NCI-H1048 (cell line): ENCODE measurements at places on chromosomes 1 and 21.

GRCh38 chr1:175480343-175480822 lies 263.0 kb downstream of the TNR start:
- no peak for DNase-seq

DNA sequence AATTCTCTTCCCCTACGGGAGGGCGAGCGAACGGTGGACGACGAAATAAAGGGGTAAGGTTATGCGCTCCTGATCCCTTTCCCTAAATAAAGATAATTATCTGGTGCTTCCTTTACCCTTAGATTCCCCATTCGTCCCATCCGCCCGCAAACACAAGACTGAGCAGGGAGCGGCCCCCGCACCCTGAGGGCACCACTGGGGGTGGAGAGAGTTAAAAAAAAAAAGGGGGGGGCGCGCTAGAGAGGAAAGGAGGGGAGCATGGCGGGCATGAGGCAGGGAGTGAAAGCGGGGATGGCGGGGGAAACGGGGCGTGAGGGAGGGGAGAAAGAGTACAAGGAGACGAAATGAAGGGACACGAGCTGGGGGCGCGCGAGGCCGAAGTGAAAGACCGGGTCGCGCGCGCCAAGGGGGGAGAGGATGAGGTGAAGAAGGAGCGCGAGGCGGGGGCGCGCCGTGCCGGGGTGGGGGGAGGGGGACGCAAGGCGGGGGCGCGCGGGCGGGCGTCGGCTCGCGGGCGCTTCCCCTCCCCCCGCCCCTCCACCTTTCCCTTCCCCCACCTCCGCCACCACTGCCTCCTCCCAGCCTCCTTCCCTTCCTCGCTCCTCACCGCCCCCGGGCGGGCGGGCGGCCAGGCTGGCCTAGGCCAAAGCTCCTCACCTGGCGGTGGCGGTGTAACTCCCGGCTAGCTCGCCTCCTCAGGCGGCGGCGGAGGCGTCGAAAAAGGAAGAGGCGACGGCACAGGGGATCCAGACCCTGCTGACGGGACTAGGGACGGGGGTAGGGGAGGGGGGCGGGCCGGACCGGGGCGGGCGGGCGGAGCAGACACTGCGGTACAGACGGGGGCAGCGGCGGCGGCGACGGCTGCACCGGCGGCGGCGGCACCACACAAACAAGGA lies 448 bp downstream of the GATAD2B start:
- no peak for DNase-seq

GRCh38 chr1:226682871-226683814 lies 55.9 kb downstream of the ITPKB start:
- no peak for DNase-seq

- no peak for DNase-seq
These were observed 288.6 kb upstream of the USP24 start for GRCh38 chr1:55503663-55504305.

- DNase-seq, result no peak
These were observed 547 bp downstream of the PDPN start for GRCh38 chr1:13583966-13584791.

DNA sequence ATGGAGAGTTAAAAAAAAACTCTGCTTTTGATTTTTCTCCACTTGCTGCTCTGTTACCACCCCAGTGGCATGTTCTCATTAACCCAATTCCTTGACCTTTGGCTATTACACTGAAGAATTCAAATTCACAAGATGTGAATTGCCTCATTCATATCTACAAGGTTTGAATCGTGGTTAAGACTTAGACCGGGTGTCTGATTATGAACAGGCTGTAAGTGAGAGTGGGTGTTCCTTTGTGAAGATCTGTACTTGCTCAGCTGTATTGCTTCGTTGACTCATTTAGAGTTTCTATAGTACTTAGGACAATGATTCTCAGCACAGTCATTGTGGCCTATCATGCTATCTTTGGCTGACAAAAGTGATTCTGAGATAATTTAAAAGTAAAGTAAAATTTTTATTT lies 36.4 kb downstream of the DNM3 start:
- no peak for DNase-seq

- no peak for DNase-seq
These were observed 494.5 kb upstream of the LRRC7 start for GRCh38 chr1:69073176-69073575.

DNA sequence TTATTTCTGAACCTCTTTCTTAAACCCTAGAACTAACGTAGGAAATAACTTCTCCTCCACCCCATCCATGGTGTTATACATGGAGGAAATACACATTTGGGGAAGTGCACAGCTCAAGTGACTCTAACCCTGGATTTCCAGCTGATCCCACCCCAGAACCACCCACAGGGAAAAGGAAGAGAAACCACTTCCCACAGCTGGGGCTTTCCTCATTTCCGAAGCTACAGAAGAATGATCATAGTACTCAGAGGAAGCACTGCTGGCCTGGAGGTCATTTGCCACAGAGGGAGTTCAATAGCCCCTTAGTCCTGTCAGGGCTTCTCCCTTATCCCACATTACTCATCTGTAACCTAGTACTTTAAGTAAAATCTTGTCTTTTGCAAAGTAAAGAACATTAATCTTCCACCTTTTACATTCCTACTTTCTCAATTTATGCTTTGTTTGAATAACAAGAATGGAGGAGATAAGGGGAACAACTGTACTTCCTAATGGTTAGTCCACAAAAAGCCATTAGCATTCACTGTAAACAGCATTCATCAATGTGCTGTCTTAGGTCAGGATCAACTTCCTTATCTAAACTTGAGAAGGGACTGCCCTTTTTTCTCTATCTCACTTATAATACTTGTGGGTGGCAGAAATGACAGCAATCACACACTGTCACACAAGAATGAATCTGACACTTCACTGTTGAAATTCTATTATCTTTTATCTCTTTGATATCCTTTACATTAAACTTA lies 63.0 kb upstream of the RGS1 start:
- no peak for DNase-seq

GRCh38 chr1:157045250-157046218 lies at the start of gene ARHGEF11:
TSS of gene ARHGEF11 (minus strand) at chr1:157045742. CDS start at chr1:157044330, 1,412 bp downstream.
- DNase-seq, result peak; percentile 74

GRCh38 chr1:36458910-36459309 lies 5.3 kb downstream of the MRPS15 start:
- DNase-seq, result no peak

DNA sequence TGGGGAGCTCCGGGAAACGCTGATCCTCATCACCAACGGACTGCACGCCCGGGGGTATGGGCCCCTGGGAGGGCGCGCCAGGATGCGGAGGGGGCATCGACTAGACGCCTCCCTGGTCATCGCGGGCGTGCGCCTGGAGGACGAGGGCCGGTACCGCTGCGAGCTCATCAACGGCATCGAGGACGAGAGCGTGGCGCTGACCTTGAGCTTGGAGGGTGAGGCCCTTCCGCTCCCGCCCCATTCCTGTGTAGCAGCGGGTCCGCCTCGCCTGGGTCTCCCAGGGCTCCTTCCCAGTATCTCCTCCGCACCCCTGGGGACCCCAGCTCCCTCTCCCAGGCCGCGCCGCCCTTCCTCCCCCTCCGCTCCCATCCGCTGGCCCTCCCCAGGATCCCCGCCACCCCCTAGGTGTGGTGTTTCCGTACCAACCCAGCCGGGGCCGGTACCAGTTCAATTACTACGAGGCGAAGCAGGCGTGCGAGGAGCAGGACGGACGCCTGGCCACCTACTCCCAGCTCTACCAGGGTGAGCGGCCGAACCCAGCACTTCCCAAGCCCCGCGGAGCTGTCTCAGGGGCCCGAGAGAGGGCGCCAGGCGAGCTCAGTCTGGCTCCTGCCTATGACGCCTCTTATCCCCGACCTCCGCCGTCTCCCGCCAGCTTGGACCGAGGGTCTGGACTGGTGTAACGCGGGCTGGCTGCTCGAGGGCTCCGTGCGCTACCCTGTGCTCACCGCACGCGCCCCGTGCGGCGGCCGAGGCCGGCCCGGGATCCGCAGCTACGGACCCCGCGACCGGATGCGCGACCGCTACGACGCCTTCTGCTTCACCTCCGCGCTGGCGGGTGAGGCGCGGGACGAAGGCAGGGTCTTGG lies 5.0 kb downstream of the HAPLN2 start:
- DNase-seq, result no peak

GRCh38 chr1:182603646-182604174 lies 479 bp downstream of the RGS16 start:
- no peak for DNase-seq

GRCh38 chr1:71548398-71548890 lies 467.6 kb upstream of the ZRANB2 start:
- DNase-seq, result no peak

- DNase-seq, result no peak
These were observed 267.7 kb downstream of the RYR2 start for GRCh38 chr1:237309595-237310118.

DNA sequence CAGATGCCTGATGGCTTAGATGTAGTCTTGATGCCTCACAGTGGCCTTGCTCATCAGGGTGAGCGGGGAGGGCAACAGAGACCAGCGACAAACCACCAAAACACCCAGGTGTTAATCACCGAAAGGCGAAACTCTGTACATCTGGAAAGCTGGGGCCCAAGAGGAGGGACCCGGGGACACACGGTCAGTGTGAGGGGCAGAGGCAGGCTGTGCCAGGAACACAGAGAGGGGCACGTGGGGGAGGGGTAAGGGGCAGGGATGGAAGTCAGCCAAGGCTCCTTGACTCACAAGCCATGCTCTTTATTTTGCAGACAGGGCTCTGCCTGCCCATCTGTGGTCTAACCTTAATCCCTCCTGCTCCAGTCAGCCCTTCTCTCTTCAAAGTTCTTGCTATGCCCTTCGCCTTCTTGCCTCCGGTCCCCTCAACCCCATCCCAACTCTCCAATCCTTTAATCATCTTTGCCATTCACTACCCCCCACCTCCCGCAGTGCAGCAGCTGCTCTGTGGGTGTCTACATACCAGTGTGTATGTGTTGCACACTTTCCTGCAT lies 4.3 kb downstream of the MEF2D start:
- DNase-seq, result no peak

DNA sequence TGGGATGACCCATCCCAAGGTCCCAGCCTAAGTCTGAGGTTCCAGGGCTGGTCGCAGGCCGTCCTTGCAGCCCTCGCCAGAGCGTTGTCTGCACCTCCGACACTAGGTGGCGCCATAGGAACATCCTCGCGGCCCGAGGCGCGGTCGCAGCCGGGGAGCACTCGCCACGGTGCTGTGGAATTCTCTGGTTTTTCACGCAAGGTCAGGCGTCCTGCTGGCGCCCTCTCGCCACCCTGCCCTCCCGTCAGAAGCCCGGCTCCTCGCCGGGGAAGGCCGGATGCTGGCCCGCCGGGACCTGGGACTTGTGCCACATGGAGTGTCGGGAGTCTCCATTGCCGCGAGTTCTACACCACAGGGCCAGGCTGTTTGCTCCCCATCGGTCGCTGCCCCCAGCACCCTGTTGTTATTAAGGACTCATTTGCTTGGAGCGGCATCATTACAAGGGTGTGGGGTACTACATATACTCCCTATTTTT lies 196.8 kb upstream of the LMO4 start:
- peak; percentile 37 for DNase-seq

- DNase-seq, result no peak
These were observed 46.8 kb downstream of the TRPM2 start for GRCh38 chr21:44399955-44400790.

GRCh38 chr1:209802117-209802779 lies 3.7 kb downstream of the IRF6 start:
- DNase-seq, result no peak

GRCh38 chr1:113745425-113745824 lies 13.9 kb downstream of the PHTF1 start:
- DNase-seq, result no peak

GRCh38 chr1:32972814-32973428 lies 8.3 kb upstream of the RNF19B start:
- no peak for DNase-seq

DNA sequence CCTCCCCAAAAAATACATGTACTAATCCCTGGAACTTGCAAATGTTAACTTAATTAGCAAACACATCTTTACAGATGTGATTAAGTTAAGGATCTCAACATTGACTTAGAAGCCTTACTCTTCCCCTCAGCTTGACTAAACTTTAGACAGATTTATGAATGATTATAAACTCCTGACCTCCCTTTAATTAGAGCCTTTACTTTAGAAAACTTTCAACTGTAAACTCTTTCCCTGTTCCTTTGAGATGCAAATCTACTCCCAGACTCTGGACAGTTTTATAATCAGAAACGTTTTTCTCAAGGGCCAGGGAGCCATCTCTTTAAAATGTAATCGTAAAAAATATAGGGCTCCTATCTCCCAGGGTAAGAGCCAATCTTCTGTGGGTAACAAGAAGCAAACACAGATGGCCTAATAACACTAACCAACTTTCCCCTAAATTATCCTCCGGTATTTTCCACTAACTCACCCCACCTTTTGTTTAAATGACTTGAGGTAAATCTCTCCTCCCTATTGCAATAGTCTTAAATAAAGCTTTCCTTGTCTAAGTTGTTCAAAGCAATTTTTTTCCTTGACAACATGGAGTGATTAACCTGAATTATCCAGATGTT lies 284.1 kb downstream of the BRINP3 start:
- no peak for DNase-seq

- no peak for DNase-seq
These were observed 130.0 kb downstream of the HS2ST1 start for GRCh38 chr1:87044424-87044823.

DNA sequence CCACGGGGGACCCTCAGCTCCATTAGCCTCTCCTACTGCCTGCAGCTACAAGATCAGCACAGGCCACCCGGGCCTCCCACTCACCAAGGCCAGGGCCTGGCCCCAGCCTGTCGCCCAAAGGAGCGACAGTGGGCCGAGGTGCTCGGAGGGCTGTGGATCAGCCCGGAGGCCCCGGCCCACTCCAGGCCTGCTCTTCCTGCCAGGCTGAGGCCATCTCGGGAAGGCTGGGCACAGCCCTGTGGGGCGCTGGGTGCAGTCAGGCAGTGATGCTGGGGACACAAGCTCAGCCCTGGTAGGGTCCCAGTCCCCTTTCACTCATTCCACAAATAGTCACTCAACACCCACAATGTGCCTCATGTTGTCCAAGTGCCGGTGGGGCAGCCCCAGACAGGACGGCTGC lies 58.8 kb downstream of the CASZ1 start:
- no peak for DNase-seq

DNA sequence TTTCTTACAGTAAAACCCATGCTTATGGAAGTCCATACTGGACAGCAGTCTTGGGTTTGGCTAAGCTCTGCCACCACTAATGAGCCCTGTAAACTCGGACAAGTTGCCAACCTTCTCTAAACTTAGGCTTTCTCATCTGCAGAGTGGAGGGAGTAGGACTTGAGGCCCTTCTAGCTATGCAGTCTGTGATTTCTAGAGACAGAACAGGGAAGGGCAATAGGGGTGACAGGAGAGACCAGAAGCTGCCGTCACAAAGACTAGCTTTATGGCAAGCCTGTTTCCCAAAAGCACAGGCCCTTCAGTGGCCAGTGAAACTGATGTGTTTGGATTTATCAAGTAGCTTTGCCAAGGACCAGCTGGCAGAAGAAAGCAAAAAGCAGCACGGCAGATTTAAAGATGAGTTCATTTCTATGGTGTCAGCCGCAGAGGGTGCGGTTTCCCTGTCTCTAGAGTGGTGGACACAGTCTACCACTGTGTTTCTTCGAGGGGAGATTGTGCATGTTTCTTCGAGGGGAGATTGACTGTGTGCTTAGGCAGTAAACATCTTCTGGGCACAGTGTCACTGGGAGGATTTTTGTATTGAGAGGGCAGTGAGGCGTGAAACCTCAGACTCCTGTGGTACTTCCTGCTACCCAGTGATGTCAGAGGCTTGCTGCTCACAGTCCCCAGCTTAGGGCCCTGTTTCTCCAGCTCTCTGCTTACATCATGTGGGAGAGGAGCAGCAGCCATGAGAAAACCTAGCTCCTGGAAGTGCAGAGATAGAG lies 119.0 kb downstream of the ROR1 start:
- DNase-seq, result no peak
